ENCODE measurements at places on chromosomes 5 and 9.

DNA sequence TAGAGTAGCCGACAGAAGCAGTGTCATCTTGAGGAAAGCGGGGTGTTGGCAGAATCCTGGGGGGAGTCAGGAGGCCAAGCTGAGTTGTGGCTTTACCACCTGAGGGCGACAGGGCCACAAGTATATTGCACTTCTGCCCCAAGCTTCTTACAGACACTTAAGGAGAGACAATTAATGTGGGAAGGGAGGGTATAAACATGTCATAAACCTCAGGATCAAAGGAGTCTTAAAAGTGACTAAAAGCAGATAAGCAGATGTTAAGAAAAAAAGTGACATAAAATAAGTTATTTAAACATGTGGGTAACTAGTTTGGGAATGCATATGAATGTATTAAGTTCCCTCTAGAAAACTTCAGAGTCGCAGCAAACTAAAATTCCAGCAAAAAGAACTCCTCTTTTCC is 63.9 kb downstream of the ERAP1 start:
- DNase-seq = no peak
- H3K27ac ChIP-seq = no peak overlapping the region
- peaks cover 12% of the 10 kb centered on the region for H3K4me1 ChIP-seq
- no peaks in the 10 kb centered on the region for H3K27me3 ChIP-seq

- DNase-seq = no peak
- peaks cover 4% of the 10 kb centered on the region for H3K4me1 ChIP-seq
- H3K27me3 ChIP-seq = peaks cover 73% of the 10 kb centered on the region
- H3K27ac ChIP-seq = no peak overlapping the region
- H3K36me3 ChIP-seq = no peaks in the 10 kb centered on the region
Measured at GRCh38 chr5:154523709-154524108, 45.7 kb upstream of the HAND1 start.

DNA sequence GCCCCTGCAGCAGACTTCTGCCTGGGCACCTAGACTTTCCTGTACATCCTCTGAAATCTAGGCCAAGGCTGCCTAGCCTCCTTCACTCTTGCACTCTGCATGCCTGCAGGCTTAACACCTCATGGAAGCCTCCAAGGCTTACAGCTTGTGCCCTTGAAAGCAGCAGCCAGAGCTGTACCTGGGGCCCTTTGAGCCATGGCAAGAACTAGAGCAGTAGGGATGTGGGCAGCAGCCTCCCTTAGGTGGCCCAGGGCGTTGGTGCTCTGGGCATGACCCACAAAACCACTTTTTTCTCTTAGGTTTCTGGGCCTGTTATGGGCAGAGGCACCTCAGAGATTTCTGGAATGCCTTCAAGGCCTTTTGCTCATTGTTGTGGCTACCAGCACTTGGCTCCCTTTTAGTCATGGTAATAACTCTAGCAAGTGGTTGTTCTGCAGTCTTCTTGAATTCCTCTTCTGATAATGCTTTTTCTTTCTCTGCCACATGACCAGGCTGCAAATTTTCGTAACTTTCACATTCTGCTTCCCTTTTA is 606.2 kb downstream of the TLE4 start:
- H3K4me3 ChIP-seq = no peak overlapping the region
- H3K27ac ChIP-seq = no peak overlapping the region

DNA sequence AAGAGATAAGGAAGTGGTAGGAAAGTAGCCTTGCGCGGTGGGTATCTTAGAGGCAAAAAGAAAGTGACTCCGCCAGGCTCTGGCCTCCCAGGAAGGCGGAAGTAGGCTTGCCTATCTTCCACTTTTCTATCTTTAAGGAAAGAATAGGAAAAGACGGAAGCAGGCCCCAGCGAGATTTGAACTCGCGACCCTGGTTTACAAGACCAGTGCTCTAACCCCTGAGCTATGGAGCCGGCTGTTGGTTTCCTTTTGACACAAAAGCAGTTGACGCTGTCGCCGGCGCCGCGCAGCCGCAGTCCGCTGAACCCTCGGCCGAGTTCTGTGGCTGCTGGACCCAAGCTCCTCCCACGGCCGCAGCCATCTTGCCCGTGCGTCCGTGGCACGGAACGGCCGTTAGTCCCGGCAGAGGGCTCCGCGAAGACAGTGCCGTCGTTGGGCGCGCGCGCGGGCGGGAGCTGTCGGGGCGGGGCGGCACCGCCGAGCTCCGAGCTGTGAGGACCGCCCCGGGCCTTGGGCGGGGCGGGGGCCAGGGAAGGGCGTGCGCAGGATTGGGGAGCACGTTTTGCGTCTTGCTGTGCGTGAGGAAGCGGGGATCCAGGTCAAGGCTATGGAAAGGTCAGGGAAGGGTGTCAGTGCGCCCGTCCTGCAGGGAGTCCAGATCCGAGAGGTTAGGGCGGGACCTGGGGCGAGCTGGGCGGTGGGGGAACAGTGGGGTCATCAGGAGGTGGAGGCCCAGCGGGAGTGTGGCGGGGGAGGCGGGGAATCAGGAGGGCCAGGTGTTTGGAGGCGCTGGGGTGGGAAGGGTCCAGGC is 13.3 kb downstream of the TRIM7 start:
- H3K4me3 ChIP-seq = peak overlapping the region; percentile 95
- peak overlapping the region; percentile 100 for H3K27ac ChIP-seq
- peaks cover 15% of the 10 kb centered on the region for H3K27me3 ChIP-seq
- H3K4me1 ChIP-seq = peaks cover 43% of the 10 kb centered on the region
- peak; percentile 95 for DNase-seq
